ENCODE measurements at places on chromosomes 2 and 18.
A peak's percentile ranks its signal among the peaks of the same experiment; 100 is the strongest.

GRCh38 chr18:48915626-48916425, 34.9 kb downstream of the SMAD7 start:
- peaks cover 40% of the 10 kb centered on the region for H3K4me1 ChIP-seq
- H3K36me3 ChIP-seq, result peaks cover 8% of the 10 kb centered on the region
- H3K4me3 ChIP-seq, result no peak overlapping the region

- H3K4me3 ChIP-seq, result no peak overlapping the region
- DNase-seq, result no peak
- H3K36me3 ChIP-seq, result peaks cover 42% of the 10 kb centered on the region
- H3K27me3 ChIP-seq, result no peaks in the 10 kb centered on the region
- no peaks in the 10 kb centered on the region for H3K4me1 ChIP-seq
- no peak overlapping the region for H3K27ac ChIP-seq
Observed at GRCh38 chr2:100953406-100954043, 48.6 kb upstream of the RPL31 start.

DNA sequence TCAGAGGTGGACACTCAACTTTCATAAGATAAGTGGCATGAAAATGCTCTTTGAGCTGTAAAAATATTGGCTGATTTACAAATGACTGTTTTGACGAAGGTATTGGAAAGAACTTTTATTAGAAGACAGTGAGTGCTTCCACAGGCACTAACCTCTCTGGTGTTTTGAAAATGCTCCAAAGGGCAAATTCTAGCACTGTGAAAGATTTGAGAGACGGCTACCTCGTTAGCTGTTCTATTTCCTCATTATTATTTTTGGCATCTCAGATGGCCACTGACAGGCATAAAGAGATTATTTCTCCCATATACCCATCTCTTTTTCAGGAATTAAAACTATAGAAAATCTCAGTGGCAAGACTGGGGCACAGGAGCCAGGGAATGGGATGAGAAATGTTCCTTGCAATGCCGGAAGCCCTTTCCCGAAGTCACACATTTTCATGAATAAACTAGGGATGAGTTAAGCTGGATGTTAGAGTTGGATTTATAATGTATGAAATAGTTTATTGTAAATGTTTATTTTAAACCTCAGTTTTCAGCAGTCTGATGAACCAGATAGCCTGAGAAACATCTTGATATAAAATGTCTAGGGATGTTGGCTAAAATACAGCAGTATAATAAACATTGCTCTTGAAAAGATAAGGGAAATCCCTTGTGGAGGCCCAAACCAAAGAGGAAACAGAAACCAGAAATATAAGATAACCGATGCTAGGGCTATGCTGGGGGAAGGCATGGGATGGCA, 175.7 kb downstream of the ASB1 start:
- peaks cover 7% of the 10 kb centered on the region for H3K4me1 ChIP-seq
- H3K36me3 ChIP-seq, result no peaks in the 10 kb centered on the region
- H3K27me3 ChIP-seq, result peaks cover 1% of the 10 kb centered on the region
- no peak for DNase-seq
- H3K4me3 ChIP-seq, result no peak overlapping the region
- H3K27ac ChIP-seq, result no peak overlapping the region

GRCh38 chr2:173062801-173063200, 12.8 kb upstream of the MAP3K20 start:
- no peaks in the 10 kb centered on the region for H3K36me3 ChIP-seq
- no peak overlapping the region for H3K27ac ChIP-seq

DNA sequence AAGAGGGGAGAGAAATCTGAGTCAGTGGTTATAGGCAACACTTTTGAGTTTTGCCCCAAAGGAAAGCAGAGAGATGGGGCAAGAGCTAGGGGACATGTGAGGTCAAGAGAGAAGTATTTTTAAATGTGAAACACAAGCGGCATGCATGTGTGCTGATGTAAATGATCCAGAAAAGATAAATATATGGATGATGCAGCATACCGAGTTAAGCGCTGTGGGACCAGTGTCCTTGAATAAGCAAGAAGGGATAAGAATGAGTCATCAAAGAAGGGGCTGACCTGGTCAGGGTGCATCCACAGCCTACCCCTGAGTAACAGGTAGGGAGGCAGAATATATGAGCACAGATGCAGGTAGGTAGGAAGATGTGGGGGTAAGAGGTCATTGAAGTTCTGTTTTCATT, 180.9 kb downstream of the TRABD2A start:
- H3K4me3 ChIP-seq, result no peak overlapping the region
- H3K4me1 ChIP-seq, result no peaks in the 10 kb centered on the region
- H3K36me3 ChIP-seq, result no peaks in the 10 kb centered on the region
- no peak for DNase-seq
- H3K27me3 ChIP-seq, result no peaks in the 10 kb centered on the region

DNA sequence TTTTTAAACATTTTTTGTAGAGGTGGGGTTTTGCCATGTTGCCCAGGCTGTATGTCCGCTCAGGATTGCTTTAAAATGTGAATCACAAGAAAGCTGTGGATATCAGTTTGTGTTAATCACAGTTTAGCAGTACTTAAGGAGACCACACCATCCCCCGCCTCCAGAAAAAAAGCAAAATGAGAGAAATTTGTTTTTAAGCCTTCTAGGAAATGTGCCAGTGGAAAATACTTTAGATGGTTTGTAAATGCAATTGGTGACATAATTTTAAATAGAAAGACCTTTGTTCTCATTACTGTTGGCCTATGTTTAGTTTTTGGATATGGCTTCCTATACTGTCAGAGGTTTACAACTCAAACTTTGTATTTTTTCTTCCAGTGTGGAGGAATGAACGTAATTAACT, 27.0 kb downstream of the GCA start:
- no peaks in the 10 kb centered on the region for H3K36me3 ChIP-seq
- H3K4me3 ChIP-seq, result no peak overlapping the region
- no peaks in the 10 kb centered on the region for H3K4me1 ChIP-seq

DNA sequence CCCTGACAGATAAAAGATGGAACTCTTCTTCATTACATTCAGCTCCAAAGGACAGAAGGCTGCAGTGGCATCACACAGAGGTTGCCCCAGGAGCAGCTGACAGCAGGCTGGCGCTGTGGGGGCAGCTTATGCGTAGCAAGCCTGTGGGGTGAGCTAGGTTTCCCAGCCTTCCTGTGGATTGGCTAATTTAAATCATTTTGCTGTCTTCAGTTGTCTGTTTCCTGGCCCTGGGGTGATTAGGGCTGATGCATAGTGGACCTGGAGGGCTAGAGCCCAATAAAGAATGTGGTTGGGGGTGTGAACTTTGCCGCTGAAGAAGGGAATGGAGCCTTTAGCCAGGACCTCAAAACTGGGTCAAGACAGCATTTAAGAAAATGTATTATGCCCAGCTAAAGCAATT, 1038.0 kb downstream of the SOCS6 start:
- H3K27ac ChIP-seq, result no peak overlapping the region
- H3K4me3 ChIP-seq, result no peak overlapping the region
- no peaks in the 10 kb centered on the region for H3K4me1 ChIP-seq
- H3K36me3 ChIP-seq, result no peaks in the 10 kb centered on the region
- no peak for DNase-seq

- no peak for DNase-seq
- no peak overlapping the region for H3K4me3 ChIP-seq
- no peak overlapping the region for H3K27ac ChIP-seq
- H3K36me3 ChIP-seq, result no peaks in the 10 kb centered on the region
- H3K27me3 ChIP-seq, result peaks cover 9% of the 10 kb centered on the region
- no peaks in the 10 kb centered on the region for H3K4me1 ChIP-seq
Observed at GRCh38 chr2:71291398-71291797, 40.2 kb upstream of the ZNF638 start.

DNA sequence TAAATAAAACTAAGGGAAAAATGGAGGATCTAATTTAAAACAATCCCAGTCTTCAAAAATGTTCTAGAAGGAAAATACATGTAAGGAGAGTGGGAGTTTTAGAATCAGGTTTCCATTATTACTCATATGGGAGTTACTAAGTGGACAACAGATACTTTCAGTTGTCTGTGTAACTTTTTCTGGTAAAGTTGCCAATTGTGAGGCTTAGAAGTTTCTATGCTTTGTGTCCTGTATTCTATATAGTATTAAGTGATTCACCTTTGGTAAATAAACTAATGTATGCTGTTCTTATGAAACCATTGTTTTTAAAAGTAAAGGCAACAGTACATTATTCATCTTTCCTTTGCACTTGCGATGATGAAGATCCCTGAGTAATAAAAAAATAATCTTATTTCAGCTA, 274.9 kb downstream of the NR4A2 start:
- H3K36me3 ChIP-seq, result no peaks in the 10 kb centered on the region
- no peak for DNase-seq
- no peak overlapping the region for H3K4me3 ChIP-seq

GRCh38 chr2:213251618-213252017, 32.6 kb upstream of the SPAG16 start:
- no peak overlapping the region for H3K4me3 ChIP-seq
- no peak overlapping the region for H3K27ac ChIP-seq
- H3K36me3 ChIP-seq, result no peaks in the 10 kb centered on the region
- peaks cover 24% of the 10 kb centered on the region for H3K4me1 ChIP-seq
- peak; percentile 72 for DNase-seq

GRCh38 chr18:61833978-61834377, 58.8 kb downstream of the RNF152 start:
- H3K4me3 ChIP-seq, result no peak overlapping the region
- no peak overlapping the region for H3K27ac ChIP-seq
- H3K36me3 ChIP-seq, result no peaks in the 10 kb centered on the region
- no peak for DNase-seq
- H3K4me1 ChIP-seq, result no peaks in the 10 kb centered on the region

DNA sequence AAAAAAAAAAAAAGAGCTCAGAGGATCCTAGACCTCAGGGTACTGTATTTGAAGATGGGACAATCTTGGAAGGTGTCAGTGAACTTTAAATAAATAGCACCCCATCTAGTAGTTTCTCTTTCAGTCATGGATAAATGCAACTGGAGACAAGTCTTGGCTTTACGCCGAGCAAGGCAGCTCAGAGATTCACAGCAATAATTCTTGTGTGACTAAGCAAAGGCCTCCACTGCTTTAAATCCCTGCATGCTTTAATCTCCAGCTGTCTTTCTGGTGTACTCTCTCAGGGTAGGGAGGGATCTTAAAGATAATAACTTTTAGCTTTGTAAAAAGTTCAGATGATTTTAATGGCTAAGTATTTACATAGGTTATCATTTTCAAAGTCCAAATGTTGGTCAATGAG, 36.3 kb downstream of the NRXN1 start:
- no peak for DNase-seq
- no peaks in the 10 kb centered on the region for H3K36me3 ChIP-seq
- no peaks in the 10 kb centered on the region for H3K27me3 ChIP-seq

GRCh38 chr2:188269004-188269403, 22.7 kb upstream of the GULP1 start:
- no peak for DNase-seq
- H3K27ac ChIP-seq, result no peak overlapping the region
- H3K27me3 ChIP-seq, result no peaks in the 10 kb centered on the region
- H3K4me1 ChIP-seq, result no peaks in the 10 kb centered on the region
- no peak overlapping the region for H3K4me3 ChIP-seq

GRCh38 chr18:66734451-66734850, 130.6 kb upstream of the CDH19 start:
- H3K4me1 ChIP-seq, result no peaks in the 10 kb centered on the region
- DNase-seq, result no peak
